ENCODE measurements at places on chromosomes 5 and 9. TPM values are rescaled to one million over a fixed set of nuclear protein-coding genes. Genes with fewer than 3 reads are reported as not detected.

SAP30L gene
- total RNA-seq: 15.8 TPM

IL4 gene
- total RNA-seq: not detected

PTGS1 gene
- total RNA-seq: 2.6 TPM

RANBP3L gene
- total RNA-seq: 0.60 TPM

INSL6 gene
- not detected for total RNA-seq

HAND1 gene
- total RNA-seq: 0.14 TPM

SLC38A9 gene
- 31.7 TPM for total RNA-seq

OXCT1 gene
- total RNA-seq: 57.0 TPM

LCP2 gene
- total RNA-seq: not detected

CYLC2 gene
- not detected for total RNA-seq

KIF27 gene
- 4.2 TPM for total RNA-seq

SPATA9 gene
- 0.46 TPM for total RNA-seq

COL23A1 gene
- total RNA-seq: not detected

NFX1 gene
- 22.0 TPM for total RNA-seq

FAM153A gene
- total RNA-seq: not detected

HTR4 gene
- not detected for total RNA-seq

SLC36A3 gene
- total RNA-seq: not detected

SH2D3C gene
- total RNA-seq: 0.18 TPM

MACROH2A1 gene
- 269 TPM for total RNA-seq

SLC35D2 gene
- total RNA-seq: 19.4 TPM

CDH9 gene
- total RNA-seq: 0.59 TPM

SAXO1 gene
- not detected for total RNA-seq

TAS2R1 gene
- not detected for total RNA-seq

C6 gene
- not detected for total RNA-seq

FBP1 gene
- not detected for total RNA-seq

CD74 gene
- total RNA-seq: 0.89 TPM
